Activated CD4-positive, alpha-beta T cell treated with anti-CD3 and anti-CD28 coated beads, Interleukin-2, amount 50 U/mL, for 24 hours (primary cell): ENCODE measurements at places on chromosomes 7 and 10.
A peak's percentile ranks its signal among the peaks of the same experiment; 100 is the strongest.

DNA sequence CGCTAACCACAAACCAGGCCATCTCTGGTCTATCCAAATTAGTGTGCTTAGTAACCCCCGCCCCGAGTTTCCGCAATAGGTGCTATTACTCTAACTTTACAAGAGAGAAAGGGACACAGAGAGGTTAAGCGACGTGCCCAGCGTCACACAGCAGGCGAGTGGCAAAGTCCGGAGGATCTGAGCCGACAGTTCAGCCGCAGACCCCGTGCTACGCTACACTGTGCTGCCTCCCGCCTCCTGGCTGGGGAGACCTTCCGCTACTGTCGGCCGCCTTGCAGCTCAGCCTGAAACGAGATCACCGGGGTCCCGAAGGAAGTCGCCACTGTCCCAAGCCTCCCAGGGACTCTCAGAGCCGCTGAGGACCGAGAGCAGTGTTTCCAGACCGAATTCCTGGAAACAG, 799 bp downstream of the INTS1 start:
- no peak for DNase-seq

DNA sequence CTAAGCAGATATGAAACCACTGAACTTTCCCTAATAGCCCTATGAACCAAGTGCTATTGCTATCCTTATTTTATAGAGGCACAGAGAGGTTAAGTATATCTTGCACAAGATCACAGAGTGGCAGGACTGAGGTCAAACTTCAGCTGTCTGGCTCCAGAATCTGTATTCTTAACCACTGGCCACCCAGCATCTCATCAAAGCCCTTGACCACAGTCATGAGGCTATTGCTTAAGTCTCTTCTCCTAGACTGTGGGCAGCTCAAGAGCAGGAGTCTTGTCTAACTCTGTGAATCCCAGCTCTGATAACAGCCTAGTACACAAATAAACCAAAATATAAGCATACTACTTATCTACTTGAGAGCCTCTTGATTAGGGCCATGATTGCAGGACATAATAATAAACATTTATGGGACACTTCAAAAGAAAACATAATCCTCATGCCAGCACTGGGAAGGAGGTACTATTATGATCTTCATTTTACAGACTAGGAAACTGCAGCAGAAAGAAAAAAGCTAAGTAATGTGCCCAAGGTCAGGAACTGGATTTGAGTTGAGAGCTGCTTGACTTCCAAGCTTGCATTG, 22.4 kb upstream of the SMC3 start:
- no peak for DNase-seq

- DNase-seq, result no peak
Observed at GRCh38 chr10:93604146-93604545, 3.1 kb upstream of the RBP4 start.

- DNase-seq, result no peak
Observed at GRCh38 chr10:92327445-92328433, 36.8 kb downstream of the MARCHF5 start.

GRCh38 chr7:92832534-92833023, 3.8 kb downstream of the CDK6 start:
- DNase-seq, result no peak

- no peak for DNase-seq
Observed at GRCh38 chr10:74841265-74841973, 15.0 kb downstream of the KAT6B start.

- DNase-seq, result no peak
Observed at GRCh38 chr7:16776053-16776452, 22.5 kb downstream of the TSPAN13 start.

- no peak for DNase-seq
Observed at GRCh38 chr10:109958059-109958458, 34.7 kb upstream of the XPNPEP1 start.

GRCh38 chr10:107409522-107409921, 245.0 kb upstream of the SORCS1 start:
- no peak for DNase-seq

- no peak for DNase-seq
Observed at GRCh38 chr7:150934045-150934766, 43.9 kb downstream of the KCNH2 start.

- DNase-seq, result peak; percentile 18
Observed at GRCh38 chr7:151769188-151769821, 107.6 kb downstream of the PRKAG2 start.

- DNase-seq, result no peak
Observed at GRCh38 chr10:8962249-8962648, 907.8 kb downstream of the GATA3 start.

- DNase-seq, result no peak
Observed at GRCh38 chr7:159068488-159068811, 76.2 kb downstream of the VIPR2 start.

DNA sequence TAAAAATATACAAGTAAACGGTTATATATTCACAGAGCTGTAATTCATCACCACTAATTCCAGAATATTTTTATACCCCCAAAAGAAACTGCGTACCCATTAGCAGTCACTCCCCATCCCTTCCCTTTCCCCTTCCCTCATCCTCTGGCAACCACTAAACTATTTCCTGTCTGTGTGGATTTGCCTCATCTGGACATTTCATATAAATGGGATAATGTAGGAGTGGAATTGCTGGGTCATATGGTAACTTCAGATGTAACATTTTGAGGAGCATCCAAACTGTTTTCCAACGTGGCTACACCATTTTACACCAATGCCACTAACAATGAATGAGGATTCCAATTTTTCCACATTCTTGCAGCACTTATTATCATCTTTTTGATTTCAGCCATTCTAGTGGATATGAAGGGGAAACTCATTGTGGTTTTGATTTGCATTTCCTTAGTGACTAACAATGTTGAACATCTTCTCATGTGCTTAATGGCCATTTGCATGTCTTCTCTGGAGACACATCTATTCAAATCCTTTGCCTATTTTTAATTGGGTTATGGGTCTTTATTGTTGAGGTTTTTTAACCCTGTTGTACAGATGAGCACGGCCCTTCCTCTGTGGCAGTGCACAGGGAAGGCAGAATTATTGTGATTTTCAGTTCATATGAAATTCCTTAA, 79.2 kb downstream of the RBM20 start:
- DNase-seq, result no peak

DNA sequence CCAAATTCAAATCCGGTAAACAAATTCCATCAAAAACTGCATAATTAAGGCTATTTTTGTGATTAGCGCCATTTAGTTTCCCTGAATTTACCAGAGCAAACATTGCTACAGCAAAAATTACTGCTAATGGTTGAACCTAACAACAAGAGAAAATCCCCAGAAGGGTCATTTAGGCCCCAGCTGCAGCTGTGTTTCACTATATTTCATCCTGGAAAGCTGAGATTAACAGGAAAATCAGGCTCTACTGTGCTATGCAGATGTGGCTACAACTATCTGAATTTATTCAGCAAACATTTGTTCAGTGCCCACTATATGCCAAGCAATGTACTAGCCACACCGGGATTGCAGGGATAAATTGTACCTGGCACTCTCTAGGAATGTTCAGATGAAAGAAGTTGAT, 104.0 kb downstream of the PON1 start:
- no peak for DNase-seq

- no peak for DNase-seq
Observed at GRCh38 chr7:24241206-24241605, 42.8 kb upstream of the NPY start.

DNA sequence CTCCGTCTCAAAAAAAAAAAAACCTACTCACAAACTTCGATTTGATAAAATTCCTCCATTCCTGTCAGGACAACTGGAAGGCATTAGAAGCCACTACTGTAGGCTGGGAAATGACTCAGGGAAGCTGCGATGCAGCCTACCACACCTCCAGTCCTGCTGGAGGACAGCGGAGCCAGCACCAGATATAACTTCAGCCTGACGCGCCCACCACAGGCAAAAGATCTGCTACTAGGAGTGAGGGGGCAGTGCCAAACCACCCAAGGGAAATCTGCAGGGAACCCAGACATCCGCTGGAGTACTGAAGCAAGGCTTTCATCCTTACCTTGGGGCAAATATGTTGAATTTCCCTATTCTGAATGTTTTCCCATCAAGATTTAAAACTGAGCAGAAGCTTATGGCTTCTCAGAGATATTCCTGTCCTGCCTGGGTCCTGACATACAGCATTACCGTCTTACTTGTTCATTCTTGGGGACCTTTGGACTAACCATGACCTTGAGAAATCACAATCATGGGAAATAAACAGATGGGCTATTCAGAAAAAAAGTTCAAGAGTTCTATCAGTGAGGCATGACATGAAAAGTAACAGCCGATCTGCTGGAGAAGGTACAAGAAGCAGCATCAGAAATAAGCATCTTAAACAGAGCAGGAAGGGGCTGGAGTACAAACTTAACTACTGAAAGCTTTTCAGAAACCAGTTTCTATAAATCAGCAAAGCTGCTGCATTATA, 20.4 kb downstream of the BCCIP start:
- no peak for DNase-seq

GRCh38 chr7:79361214-79361613, 92.3 kb downstream of the MAGI2 start:
- no peak for DNase-seq

DNA sequence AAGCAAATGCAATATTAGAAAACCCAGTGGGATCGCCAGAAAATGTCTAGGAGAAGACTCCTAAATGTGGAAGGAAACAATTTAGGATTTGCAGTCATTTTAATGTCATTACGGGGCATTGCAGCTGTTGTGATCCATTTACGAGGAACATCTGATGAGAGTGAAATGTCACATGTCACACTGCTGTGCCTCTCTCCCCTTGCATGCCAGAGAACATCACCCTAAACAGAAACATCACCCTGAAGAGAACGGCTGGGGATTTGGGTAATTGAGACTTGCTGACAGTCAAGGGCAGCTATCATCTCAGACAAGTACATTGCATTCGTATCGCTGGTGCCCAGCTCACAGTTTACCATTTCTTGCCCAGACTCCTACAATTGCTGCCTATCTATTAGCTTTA, 785.7 kb upstream of the POM121L12 start:
- no peak for DNase-seq

DNA sequence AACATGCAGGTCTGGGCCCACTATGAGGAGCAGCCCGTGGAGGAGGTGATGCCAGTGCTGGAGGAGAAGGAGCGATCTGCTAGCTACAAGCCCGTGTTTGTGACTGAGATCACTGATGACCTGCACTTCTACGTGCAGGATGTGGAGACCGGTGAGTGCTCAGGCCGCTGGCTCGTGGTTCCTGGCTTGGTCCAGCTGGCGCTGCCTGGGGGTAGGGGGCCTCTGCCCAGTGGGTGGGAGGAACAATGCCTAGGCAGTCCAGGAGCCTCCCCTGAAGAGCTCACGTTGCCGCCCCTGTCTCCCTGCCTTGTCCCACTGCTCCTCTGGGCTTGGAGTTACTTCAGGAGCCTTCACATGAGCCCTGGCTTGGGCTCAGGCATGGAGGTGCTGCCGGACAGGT, 50.1 kb upstream of the LRRC4 start:
- no peak for DNase-seq

- DNase-seq, result no peak
Observed at GRCh38 chr7:124398937-124399552, 366.2 kb upstream of the TMEM229A start.

DNA sequence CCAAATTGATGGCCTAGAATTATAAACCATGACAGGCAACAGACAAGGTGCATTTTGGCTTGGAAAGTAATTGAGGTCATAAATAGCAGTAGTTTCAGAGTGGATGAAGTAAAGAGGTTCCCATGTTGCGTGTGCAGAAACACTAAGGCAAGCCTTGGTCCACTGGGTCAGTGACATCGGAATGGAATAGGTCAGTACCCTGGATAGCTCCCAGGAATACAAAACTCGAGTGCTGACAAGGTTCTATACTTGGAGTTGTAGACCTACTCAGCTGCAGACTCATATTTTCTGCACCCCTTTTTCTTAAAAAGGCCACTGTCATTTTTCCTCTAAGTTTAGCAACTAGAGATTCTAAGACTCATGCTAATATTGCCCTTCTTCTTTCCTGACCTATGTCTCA, 132.8 kb downstream of the DYNC1I1 start:
- DNase-seq, result no peak

DNA sequence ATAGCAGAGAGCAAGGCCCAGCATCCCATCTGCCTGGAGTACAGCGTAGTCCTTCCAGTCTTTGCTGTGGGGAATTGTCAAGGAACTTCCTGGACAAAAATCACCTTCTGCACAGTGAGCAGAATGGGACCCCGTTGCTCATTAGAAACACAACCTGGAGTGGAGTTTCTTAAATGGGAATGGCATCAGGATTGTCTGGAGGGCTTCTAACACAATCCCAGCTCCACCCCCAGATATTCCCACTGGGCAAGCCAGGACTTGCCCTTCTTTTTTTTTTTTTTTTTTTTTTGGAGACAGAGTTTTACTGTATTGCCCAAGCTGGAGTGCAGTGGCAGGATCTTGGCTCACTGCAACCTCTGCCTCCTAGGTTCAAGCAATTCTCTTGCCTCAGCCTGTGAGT, 356.4 kb downstream of the GALNT17 start:
- DNase-seq, result no peak

DNA sequence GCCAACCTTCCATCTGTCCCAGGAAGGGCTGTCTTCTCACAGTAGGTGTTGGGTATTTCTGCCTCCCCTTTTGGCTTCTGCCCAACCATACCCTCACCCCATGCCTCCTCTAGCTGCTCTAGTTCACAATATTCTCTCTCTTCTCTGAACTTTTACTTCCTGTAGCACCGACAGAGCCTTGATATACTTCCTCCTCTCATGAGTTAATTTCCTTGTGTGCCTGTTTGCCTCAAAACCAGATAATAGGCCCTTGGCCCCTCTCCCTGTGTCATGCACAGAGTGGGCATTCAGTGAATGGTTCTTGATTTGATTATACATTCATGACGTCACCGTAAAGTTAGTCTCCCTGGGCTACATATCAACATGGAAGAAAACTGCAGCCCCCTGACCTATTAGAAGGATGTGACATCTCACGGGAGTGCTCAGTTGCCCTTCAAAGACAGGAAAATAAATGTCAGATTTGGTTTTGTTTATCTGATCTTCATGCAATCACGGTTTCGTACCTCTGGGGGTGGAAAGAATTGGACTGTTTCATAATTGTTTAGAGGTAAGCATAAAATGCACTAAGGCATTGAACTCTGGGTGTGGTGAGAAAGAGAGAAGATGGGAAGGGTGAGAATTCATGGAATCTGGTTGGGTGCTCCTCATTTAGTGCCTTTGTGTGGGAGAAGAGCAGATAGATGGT, 127.7 kb downstream of the ITIH5 start:
- DNase-seq, result no peak

DNA sequence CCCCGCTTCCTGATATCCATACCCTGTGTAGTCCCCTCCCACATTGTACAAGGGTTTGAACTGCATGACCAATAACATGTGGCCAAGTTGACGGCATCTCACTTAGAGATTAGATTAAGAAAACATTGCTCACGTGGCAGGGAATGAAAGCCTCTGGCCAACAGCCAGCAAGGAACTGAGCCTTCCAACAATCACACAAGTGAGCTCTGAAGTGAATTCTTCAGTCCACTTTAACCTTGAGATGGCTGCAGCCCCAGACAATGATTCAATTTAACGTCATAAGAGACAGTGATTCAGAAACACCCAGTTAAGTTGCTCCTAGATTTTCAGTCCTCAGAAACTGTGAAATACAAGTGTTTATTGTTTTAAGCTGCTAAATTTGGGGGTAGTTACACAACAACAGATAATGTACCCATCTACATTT, 165.9 kb upstream of the PLXNA4 start:
- DNase-seq, result no peak
